GM12891 (cell line): ENCODE measurements at places on chromosomes 6 and 20.

DNA sequence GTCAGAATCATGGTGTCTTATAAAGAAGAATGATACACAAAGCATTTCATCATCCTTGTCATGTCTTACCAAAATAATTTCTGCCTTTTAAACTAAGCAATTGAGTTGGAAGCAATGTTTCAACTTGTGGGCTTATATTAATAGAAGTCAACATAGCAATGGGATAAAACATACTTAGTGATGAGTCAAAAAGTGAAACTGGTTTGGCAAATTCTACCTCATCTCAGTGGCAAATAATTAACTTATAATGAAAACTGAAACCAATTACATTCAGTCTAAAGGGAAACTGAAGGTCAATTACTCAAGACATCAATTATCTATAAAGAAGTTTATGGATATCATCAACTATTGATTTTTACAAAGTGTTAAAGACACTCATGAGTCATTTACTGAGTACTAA is 463.8 kb downstream of the BMP2 start:
- no peak for DNase-seq

DNA sequence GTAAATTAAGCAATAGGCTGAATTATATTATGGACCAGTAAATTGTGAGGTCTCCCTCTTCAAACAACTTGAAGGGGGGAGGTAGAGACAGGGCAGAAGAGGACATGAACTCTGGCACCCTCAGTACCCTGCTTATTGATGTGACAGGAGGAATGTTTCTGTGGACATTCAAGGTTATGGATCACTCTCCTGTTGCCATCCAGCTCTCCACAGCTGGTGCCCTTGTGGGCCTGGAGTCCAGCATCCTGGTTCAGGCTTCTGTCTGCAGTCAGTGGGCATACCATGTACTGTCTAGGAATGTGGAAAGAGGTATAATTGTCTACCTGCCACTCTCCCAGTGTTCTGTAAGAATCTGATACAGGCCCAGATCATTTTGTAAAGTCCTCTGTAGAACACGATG is 55.6 kb downstream of the FAM120B start:
- DNase-seq, result no peak

DNA sequence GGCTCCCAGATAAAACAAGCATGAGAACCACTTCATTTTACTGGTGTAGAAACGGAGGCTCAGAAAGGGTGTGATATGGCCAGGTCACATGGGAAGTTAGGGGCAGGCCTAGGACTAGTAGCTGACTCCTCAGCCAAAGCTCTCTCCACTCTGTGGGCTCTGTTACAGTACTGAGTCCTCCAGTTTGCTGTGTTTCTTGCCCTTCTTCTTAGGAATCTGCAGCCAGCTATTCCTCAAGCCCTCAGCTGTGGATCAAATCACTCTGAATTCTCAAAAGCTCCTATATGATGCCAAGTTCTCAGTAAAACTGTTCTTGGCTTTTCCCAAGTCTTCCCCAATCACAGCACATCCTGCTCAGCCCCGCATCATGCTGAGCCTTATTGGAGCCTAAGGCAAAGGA is 42.5 kb upstream of the ADGRF1 start:
- no peak for DNase-seq

DNA sequence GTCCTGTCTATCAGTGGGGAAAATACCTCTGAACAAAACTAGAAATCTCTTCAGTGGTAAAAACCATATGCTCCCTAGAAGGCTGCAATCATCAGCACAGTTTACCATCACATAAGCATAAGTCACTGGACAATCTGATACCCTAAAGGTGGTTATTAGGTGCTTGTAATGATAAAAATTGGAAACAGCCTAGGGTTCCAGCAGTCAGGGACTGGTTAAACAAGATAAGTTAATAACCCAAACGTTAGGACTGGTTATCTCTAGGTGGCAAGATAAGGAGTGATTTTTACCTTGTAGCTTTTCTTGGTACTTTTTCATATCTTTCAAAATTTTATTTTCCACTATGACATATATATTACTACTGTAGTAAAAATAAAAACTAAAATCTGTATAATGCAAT is 11.0 kb downstream of the ECI2 start:
- no peak for DNase-seq

DNA sequence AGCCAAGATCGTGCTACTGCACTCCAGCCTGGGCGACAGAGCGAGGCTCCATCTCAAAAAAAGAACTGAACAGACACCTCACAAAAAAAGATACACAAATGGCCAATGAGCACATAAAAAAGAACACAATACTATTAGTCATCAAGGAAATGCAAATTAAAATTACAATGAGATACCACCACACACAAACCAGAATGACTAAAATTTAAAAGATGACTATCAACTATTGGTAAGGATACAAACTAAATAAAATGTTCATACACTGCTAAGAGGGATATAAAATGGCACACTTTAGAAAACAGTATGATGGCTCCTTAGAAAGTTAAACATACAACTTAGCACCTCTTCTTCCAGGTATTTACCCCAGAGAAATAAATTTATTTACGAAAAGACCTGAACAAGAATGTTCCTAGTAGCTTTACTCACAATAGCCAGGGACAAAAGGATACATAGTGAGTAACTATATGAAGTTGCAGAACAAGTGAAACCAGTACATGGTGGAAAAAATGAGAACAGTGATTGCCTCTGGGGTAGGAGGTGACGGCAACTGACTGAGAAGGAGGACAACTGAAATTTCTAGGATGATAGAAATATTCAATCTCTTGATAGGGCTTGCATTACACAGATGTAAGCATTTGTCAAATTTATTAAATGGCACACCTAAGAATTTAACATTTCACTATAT is 53.2 kb downstream of the FAM8A1 start:
- no peak for DNase-seq

DNA sequence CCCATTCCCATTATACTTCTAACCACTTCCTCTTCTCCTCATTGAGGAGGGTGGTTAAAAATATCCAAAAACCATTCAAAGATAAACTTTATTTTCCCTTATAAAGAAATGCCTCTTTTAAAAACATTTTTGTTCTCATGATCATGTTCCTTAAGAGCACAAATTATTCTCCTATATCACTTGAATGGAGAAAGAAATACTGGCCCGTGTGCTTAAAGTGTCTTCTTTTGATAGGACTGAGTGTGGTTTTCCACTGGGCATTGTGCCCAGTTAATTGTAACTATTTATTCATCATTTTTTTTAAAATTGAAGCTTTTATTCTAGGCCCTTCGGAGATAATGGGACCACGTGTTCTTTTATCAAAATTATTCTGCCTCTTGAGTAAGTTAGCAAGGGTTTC is 871.5 kb downstream of the QKI start:
- no peak for DNase-seq
